ENCODE measurements at places on chromosomes 3 and 15.
A peak's percentile ranks its signal among the peaks of the same experiment; 100 is the strongest.

GRCh38 chr15:60044636-60045270, 40.6 kb downstream of the FOXB1 start:
- DNase-seq, result no peak

DNA sequence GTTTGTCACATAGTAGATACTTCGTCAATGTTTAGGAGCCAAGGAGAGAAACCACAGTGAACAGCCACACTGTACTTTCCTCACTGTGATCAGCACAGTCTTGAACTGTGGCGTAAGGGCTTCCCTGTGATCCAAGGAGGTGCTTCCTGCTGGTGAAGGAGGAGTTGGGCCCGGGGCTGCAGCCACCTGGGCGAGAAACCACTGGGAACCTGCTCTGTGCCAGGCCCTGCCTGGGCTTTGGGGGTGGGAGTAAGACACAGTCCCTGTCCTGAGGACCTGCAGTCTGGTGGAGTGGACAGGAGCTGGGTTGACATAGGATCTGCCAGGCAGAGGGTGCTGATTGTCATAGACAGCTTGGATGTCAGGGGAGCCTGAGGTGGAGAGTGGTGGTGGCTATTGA, 60.5 kb upstream of the MRPS22 start:
- no peak for DNase-seq

DNA sequence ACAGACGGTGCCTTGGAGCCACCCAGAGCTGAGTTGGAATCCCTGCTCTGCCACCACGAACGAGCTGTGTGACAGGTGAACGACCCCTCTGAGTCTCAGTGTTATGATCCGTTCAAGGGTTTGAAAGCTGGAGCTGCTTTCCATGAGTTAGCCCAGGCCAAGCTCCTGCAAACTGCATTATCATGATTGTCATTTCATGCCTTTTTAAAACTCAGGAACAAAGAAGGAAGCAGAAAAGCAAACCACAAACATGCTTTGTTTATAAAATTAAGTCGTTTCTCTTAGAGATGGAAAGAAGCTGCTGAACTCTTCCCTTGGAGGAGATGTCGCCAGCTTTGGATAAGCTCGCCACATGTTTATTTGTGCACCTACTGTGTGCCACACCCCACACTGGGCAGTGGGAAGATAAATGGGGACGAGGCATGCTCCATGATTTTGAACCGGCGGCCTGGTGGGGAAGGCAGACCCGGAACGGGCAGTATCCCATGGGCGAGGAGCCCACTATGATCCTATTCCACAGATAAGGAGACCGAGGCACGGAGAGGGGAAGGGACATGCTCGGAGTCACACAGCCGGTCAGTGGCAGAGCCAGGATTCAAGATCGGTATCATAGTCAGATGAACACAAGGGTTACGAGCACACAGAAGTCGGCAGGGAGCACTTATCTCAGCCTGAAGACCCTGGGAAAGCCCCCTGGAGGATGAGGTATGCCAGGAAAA, 15.9 kb downstream of the HRH1 start:
- no peak for DNase-seq

DNA sequence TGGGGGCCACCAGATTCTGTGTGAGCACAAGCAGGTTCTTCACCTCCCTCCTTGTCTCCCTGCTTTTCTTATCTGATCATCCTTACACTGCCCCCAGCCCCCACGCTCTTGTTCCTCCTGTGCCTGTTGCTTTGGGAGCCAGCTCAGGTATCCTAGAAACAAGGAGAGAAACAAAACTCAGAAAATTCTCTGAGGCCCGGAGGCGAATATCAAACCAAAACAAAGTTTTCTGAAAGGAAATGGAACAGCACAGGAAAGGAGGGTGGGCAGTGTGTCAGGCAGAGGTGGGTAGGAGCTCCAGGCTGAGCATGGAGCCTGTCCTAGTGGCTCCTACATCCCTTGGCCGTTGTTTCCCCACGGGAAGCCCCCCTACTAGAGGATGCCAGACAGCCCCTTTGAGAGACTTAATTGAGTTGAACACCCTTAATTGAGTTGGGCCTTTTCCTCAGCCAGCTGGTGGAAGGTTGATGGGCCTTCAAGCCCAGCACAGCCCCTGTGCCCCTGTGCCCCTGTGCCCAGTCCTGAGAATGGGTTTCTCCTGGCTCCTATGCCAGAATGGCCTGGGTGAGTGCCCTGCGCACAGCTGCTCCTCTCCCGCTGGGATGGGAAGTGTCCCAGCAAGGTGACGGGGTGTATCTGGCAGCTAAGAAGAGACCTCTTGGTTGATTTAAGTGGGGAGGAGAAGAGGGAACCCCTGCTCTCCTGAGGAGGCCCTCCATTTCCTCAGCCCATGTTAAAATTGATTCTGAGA, 22.8 kb upstream of the JMJD7 start:
- no peak for DNase-seq

DNA sequence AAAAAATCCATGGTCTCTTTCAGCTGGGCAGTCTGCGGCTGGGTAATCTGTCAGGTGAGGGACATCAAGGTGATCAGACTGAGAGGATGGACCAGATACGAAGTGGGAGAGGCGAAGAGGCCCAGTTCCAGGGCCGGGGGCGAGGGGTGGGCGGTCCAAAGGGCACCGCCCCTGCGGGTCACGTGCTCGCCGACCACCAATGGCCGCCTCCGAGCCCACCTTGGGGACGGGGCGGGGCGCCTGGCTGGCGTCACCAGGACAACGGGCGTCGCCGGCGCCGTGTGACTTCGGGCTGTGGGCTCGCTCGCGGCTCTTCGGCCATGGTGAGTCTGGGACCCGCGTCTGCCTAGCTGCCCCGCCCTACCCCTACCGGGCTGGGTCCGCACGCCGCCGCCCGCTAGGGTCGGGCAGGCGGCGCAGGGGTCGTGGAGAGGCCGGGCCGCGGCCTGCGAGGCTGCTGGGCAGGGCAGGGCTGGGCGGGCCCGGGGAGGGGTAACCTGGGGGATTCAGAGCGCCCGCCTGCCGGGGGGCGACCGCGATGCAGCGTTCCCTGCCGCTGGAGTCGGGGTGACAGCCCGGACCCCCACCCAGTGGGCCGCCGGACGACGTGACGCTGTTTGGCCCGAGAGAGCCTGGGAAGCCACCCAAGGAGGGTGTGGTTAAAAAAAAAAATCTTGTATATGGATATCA, at the start of gene FBXL2:
FBXL2 (plus strand) TSS at position 250 of the 690 bp plus-strand sequence; CDS start at position 321, 71 bp downstream.
- peak; percentile 14 for DNase-seq

DNA sequence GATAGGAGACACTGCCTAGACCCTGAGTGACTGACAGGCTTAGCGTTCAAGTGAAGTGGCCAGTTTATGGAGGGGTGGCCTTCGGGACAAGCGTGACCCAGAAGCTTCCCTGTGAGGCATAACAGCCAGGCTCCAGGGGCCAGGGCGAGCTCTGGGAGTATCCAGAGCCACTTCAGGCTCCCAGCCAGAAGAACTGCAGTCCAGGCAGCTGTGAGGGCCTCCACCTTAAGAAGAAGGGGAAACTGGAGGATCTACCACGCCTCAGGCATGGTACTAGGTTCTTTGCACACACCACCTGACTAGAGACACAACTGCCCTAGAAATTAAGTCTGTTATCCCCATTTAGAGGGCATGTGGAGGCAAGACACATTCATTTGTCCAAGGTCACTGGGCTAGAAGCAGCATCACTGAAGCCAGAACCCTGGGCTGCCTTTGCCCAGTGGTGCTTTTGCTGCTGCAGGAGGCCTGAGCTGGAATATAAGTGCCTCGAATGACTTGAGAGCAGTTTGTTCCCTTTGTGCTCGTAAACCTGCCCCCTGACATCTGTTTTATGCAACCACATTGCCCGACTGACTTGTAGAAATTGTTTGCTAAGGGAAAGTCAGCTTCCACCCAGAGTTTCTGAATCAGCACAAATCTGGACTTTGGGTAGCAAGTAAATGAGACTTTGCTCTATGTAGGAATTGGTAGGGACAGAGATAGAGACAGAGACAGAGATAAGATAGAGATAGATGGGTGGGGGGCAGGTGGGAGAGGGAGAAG, 23.3 kb downstream of the RASGRF1 start:
- DNase-seq, result no peak

GRCh38 chr3:100044369-100044768, 69.9 kb downstream of the FILIP1L start:
- DNase-seq, result no peak

GRCh38 chr15:27665002-27665401, 434.1 kb downstream of the OCA2 start:
- no peak for DNase-seq

DNA sequence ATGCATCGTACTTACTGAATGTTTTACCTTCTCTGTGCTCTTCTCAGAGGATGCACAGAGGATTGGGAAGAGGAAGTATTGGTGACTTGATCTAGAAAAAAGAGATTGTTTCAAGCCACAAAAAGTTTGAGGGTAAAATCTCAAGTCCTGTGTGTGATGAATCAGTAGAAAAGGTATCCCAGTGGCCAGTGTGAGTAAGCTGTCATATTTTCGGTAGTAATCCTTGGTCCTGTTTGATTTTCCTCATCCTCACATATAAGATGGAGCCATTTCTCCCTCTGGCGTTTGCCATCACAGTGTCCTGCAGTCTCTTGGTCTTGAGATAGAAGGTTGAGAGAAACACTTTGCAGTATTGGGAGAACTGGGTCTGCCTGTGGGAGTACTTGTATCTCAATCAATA, 166.8 kb downstream of the LPP start:
- no peak for DNase-seq

- no peak for DNase-seq
These were observed 262.1 kb upstream of the TBL1XR1 start for GRCh38 chr3:177459401-177459800.
